ENCODE measurements at places on chromosomes 4 and X.
A peak's percentile ranks its signal among the peaks of the same experiment; 100 is the strongest.

- no peak for DNase-seq
These were observed 83.9 kb upstream of the PACRGL start for GRCh38 chr4:20616313-20616712.

GRCh38 chr4:86033171-86033570 lies 326.7 kb downstream of the MAPK10 start:
- DNase-seq = peak; percentile 49

GRCh38 chr4:189081826-189082225 lies 858.8 kb upstream of the FRG1 start:
- DNase-seq = no peak

- DNase-seq = no peak
These were observed 15.8 kb upstream of the LDB2 start for GRCh38 chr4:16914208-16914607.

- DNase-seq = no peak
These were observed 404.6 kb upstream of the F9 start for GRCh38 chrX:139125916-139126315.

GRCh38 chr4:169745291-169745690 lies 12.5 kb downstream of the HPF1 start:
- no peak for DNase-seq

- no peak for DNase-seq
These were observed 23.5 kb downstream of the CHM start for GRCh38 chrX:86023811-86024210.

DNA sequence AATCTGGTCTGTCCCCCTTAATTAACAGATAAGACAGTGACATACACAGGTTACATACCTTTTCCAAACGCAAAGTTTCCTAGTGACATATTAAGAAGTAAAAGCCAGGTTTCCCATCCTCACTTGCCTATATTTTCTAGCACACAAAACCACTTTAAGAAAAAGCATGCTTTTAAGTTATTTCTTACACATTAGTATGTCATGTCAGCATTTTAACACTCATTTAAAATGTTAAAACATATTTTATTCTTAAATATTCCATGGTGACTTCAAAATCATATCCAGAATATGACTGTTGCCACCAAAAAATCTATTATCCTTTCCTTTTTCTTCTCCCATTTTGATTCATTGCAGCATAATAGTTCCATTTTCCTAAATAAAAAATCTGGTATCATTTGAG lies 1830.2 kb downstream of the STIM2 start:
- no peak for DNase-seq

DNA sequence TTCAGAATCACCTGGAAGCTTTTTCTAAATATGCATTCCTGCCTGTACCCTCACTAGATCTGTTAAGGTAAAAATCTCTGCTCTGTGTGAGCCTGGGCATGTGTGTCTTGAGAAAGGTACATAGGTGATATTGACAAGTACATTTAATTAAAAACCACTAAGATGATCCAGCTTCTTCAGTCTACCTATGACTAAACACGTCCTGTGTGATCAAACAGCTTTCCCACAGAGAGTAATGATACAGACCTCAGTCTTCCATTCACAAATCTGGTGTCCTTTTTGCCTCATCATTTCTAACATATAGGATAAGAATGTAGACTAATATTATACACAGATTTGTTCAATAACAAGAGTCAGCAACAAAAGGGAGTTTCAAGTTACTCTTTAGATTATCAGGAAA lies 42.6 kb downstream of the GALNT7 start:
- DNase-seq = no peak

DNA sequence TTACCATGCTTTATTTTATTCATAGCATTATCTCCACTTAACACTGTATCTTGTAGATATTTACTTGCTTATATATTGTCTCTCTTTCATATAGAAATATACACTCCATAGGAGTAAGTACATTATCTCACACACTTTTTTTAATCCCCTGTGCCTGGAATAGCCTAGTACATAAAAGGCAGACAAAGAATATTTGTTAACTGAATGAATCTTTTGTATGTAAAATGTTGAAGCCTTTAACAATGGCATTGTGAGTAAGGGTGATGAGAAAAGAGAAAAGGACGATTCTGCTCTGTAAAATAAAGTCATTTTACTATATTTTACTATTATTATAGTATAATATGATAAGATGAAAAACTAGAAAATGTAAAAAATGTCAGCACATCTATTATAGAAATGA lies 97.7 kb upstream of the PDHA2 start:
- peak; percentile 41 for DNase-seq

DNA sequence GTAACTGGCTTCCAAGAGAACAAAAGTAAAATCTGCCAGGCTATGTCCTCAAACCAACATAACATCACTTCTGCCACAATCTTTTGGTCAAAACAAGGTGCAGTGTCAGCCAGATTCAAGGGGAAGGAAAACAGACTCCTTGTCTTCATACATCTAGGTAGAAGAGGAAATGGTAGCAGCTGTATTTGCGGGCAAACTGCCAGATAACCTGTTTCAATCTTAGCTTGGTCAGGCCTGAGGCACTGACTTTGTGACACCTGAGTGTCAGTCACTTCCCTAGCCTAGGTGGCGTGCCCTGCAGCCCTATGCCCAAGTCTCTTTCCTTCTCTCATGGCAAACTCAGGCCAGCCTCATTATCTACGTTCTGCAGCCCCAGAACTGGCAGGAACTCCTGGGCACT lies 146.2 kb upstream of the JADE1 start:
- no peak for DNase-seq

- DNase-seq = no peak
These were observed 464.5 kb downstream of the BCOR start for GRCh38 chrX:39633293-39633692.

DNA sequence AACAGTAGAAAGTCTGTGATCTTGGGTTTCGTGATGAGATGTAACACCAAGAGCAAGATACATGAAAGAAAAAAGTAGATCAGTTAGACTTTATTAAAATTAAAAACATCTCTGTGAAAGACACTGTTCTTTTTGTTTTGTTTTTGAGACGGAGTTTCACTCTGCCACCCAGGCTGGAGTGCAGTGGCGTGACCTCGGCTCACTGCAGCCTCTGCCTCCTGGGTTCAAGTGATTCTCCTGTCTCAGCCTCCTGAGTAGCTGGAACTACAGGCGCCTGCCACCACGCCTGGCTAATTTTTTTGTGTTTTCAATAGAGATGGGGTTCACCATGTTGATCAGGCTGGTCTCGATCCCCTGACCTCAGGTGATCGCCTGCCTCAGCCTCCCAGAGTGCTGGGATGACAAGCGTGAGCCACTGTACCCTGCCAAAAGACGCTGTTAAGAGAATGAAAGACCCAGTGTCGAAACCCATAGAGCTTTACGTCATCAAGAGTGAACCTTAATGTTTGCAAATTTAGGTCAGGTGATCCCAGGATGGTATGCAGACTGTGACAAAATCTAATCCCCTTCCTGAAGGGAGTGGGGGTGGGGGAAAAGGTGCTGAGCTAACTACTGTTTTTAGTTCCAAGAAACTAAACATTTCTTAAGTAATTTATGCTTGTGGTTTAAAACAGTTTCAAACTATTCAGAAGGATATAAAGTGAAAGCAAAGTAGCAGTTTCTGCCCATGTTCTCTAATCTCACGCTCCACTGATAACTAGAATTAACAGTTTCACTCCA lies 8.0 kb downstream of the OFD1 start:
- no peak for DNase-seq

GRCh38 chrX:29110041-29110440 lies 522.8 kb downstream of the IL1RAPL1 start:
- no peak for DNase-seq

DNA sequence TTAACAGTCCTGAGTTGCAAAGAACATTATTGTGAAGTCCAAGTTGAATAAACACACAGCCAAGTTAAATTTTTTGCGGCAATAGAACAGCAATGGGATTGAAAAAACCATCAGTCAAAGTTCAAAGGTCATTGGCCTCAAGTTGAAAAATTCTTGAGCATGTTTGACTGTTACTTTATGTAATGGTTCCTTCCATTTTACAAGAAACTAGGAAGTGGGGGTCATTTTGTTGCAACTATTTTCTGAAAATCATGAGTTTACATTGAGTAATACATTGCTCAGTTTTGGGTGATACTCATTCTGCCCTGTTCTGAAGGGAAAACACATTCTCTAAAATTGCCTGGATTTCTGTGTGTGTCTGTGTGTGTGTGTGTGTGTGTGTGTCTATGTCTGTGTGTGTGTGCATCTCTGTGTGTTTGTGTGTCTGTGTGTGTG lies 5.2 kb upstream of the IRF2 start:
- DNase-seq = no peak

- DNase-seq = no peak
These were observed 2.3 kb downstream of the HAUS7 start for GRCh38 chrX:153468008-153468580.

- DNase-seq = no peak
These were observed 136.5 kb upstream of the AADAT start for GRCh38 chr4:170226288-170226687.

GRCh38 chr4:102687373-102687981 lies 73.3 kb downstream of the MANBA start:
- DNase-seq = no peak

DNA sequence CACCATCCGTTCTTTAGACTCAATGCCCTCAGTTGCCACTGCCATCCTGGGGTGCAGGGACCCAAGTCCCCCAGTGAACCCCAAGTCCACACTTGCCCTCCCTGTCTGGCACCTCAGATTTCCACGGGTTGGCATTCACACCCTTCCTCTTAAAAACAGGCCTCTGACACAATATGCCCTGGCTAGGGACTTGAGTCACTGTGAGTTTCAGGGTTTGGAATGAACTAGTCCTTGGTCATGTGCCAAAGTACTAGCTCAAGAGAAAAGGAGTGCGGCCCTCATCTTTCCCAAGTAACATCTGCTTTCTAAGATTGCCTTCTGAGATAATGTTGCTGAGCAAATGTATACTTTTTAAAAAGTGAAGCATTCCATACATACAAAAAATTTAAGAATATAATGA lies 134.0 kb downstream of the MID1 start:
- no peak for DNase-seq

- DNase-seq = no peak
These were observed 5.8 kb downstream of the SRPX start for GRCh38 chrX:38214551-38215531.

DNA sequence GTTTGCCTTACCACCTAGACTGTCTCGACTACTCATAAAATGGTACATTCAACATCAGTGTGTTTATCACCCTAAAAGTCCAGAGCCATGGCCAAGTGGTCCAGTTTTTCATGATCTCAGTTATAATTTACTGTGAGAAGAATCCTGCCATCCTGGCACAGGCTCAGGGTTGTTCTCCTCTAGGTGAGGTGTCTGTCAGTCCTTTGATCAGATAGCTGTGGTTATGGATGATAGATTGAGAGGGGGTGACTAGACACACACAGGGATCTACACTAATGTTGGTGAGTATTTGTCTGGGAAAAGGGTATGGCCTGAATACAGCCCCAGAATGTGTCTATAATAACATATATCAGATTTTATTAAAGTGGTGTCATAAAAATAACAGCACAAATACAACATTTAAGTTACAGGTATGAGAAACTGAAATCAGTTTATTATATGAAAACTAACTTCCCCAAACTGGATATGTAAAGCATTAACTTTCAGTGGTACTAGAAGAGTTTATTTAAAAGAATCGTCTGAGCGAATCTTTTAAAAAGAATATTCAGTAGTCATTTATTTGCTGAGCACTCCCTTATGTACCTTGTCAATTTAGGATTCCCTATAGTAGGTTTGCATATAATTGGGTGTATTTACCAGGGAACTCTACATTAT lies 93.3 kb downstream of the STIM2 start:
- no peak for DNase-seq

- DNase-seq = no peak
These were observed 51.6 kb upstream of the ADRA2C start for GRCh38 chr4:3714642-3715001.

DNA sequence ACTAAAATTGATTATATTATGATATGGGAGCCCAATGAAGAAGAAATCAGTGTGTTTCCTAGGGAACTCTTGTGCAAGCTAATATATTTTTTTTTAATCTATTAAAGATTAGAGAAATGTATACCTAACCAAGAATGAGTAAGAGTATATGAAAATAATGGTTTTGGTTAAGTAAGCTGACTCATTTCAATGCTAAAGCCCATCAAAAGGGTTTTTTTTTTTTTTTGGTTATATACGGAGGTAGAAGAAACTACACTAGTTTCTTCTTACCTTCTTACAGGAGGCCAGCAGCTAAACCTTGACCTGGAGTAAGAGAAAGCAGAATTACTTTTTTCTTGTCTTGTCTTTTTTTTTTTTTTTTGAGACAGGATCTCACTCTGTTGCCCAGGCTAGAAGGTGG lies 27.5 kb downstream of the RUFY3 start:
- no peak for DNase-seq

DNA sequence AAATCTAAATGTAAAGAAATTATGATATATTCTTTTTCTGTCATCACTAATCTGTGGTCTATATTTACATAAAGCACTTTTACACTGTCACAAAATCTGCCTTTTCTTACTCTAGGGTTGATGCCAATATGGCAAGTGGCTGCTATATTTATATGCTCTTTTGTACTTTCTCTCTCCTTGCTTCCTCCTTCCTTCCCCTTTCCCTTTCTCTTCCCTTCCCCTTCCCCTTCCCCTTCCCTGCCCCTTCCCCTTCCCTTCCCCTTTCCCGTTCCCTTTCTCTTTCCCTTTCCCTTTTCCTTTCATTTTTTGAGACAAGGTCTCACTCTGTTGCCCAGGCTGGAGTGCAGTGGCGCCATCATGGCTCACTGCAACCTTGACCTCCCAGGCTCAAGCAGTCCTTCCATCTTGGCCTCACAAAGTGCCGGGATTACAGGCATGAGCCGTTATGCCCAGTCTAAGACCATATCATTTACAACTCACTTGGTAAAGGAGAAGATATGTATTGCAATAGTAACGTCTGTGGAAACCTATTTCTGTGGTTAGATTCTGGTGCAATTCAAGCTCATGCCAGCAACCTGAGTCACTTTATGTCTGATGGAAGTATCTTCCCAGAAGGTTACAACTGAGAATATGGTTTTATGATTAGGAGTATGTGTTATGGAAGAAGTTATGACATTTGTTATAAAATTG lies 13.9 kb upstream of the PLAC8 start:
- DNase-seq = no peak

DNA sequence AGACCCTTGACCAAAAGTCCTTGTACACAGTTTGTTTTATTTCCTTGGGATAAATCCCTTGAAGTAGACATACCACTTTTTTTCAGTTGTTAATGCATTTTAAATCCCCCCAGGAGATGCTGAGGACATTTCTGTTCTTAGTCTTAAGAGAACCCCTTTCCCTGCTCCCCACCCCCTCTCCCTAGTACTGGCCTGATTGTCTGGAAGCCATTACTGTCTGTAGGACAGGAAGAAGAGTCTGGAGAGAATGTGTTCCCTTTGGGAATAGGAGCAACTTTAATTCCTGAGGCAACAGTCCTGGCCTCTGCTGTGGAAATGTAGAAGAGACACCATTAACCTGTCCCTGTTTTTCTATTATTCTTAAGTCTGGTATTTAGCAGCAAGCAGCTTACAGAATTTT lies 52.3 kb upstream of the TMEM131L start:
- no peak for DNase-seq

DNA sequence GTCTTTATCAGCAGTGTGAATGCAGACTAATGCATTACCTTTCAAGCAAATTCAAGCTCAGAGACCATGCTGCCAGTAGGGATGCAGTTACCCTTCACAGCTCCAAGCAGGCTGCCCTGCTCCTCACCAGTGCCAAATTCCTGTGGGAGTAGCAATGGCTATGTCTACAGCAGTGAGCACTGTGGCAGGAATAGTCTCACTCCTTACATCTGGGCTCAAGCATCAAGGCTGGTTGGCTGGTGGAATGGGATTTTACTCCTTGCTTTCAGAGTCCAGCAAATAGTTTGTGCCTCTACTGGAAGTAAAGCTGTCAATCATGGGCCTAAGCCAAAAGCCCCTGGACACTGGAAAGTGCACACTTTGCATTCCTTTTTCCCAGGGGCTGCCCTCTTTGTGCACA lies 1030.8 kb downstream of the SH3BGRL start:
- no peak for DNase-seq
